NCI-H146 (cell line): ENCODE measurements at places on chromosomes 7 and 10.

GRCh38 chr7:1105189-1105588, 17.3 kb downstream of the GPER1 start:
- no peak for DNase-seq

DNA sequence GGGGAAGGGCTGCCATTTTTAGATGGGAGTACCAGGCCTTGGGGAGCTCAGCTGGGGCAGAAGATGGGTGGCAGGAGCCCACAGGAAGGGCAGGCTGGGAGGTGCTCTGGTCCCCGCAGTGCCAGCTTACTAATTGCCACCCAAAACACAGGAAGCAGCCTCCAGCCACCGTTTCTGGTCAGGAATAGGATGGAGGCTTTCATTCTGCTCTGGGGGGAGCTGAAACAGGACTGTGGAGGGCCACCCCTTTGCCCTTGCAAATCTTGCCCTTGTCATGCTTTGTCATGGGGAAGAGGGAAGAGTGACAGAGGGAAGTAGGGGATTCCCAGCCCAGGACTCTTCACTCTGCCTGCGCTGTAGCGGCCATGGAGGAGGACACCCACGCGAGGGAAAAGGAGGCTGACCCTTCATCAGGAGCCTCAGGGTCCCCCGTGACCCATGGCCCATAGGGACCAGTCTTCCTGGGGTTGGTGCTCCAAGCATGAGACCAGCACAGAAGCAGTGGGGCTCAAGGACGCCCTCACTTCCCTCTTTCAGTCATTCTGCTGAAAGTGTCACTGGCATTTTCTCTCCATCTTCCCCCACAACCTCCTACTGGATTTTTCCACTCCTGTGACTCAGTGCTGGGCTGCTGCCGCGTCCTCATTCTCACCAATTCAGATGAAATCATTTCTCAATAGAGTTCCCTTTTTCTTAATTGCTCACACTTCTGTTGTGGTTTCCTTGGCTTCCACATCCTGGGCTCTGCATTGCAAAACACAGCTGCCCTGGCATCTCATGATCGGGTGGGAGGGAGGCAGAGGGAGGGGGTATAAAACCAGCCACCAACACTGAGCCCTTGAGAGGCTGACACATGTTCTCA, 61.9 kb downstream of the MKI67 start:
- no peak for DNase-seq

DNA sequence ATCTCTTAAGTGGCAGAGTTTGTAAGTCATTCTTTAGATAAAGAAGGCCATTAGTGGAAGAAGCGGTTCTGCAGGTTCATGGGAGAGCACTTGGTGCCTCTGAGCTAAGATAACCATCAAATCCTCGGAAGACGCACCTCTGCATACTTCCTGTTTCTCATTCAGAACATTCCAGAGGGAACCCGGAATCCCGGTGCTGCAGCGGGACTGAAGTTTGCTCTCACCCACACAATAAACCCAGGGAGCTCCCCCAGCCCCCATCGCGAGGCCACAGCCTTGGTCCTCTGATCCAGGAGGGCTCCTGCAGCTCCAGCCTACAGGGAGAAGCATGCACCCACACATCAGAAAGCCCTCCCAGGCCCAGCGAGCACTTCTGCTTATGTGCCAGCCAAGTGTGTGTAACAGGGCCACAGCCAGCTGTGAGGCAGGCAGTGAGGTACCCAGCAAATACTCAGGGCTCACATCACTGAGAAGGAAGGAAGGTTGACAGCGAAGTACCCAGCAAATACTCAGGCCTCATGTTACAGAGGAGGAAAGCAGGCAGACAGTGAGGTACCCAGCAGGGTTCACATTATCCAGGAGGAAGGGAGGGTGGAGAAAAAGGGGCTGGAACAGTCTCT, 142.4 kb downstream of the DIP2C start:
- DNase-seq = no peak

GRCh38 chr7:46256870-46257661, 336.0 kb upstream of the IGFBP3 start:
- no peak for DNase-seq

DNA sequence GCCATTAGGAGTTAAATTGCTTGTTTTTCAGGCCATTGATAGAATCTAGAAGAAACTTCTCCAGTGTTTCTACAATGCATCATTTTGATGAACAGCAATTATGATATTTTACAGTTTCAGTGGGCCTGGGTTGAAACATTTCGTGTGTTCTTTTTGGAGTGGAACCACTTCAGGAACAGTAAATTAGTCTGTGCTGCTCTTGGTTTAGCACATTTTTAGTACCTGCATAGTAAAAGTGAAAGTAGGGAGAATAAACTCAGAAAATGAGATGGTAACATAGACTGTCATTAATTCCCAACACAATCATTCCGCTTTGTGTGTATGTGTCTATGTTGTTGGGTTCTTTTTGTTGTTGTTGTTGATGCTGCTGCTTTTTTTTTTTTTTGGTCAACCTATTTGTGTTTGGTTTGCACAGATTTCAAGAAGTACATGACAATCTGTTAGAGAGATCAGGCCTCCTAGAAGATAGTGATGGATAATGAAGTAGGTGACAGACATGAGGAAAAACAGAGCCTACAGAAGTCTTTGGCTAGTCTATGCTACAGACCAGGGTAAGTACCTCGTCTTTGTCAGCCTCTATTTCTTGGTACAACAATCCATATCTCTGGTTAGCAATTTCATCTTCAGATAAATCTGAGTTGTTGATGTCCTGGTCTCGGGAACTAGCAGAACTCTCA, 154.0 kb upstream of the TARP start:
- DNase-seq = no peak

GRCh38 chr7:49398236-49398635, 375.2 kb upstream of the VWC2 start:
- no peak for DNase-seq

DNA sequence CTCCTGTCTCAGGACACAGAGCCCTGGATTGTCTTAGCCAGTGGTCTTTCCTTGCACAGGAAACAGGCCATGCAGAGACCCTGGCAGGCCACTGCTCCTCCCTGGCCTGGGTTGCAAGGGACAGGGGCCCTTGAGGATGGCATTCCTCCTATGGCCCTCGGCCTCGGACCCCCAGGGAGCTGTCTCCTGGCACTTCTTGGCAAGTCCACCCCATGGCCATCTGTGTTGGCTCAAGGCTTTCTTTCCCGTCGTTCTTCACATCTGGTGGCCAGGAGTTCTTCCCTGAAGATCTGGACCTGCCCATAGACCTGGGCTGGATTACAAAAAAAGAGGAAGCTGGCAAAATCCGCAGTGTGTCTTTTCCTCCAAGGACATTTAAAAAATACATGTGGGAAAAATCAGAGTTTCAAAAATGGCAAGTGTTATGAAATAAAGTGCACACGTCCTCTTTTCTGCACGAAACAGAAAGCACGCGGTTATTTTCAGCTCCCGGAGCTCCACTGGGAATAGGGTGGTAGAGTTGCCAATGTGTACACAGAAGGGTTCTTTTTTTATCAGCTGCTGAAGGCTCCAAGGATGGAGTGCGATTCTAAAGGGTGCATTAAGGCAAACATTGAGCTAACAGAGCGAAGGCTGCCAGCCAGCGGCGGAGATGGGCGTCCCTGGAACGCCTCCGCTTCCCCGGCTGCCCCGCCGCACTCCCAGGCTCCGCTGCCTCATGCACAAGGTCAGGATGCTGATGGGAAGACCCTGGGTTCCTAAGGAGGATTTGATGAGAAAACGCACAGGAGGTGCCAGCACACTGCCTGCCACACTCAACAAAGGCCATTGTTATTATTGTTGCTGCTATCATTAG, 62.8 kb upstream of the FAM20C start:
- no peak for DNase-seq

GRCh38 chr7:33562996-33563395, 342.3 kb upstream of the BMPER start:
- no peak for DNase-seq

- peak; percentile 5 for DNase-seq
Measured at GRCh38 chr10:23525406-23525805, 86.5 kb downstream of the OTUD1 start.

GRCh38 chr7:44455155-44455554, 35.3 kb downstream of the NUDCD3 start:
- DNase-seq = no peak

GRCh38 chr7:51430480-51431086, 114.0 kb upstream of the COBL start:
- peak; percentile 40 for DNase-seq

- no peak for DNase-seq
Measured at GRCh38 chr10:132357286-132358058, 25.5 kb downstream of the LRRC27 start.

DNA sequence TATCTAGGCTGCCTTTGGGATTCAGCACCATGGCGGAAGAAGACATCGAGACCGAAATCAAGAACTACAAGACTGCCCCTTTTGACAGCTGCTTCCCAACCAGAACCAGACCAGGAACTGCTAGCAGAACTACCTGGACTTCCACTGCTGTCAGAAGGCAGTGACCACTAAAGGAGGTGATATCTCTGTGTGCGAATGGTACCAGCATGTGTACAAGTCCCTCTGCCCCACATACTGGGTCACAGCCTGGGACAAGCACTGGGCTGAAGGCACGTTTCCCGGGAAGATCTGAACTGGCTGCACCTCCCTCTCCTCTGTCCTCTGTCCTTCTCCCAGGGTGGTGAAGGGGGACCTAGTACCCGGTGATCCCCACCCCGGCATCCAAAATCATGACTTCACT, 25.6 kb upstream of the PDIA4 start:
- no peak for DNase-seq

DNA sequence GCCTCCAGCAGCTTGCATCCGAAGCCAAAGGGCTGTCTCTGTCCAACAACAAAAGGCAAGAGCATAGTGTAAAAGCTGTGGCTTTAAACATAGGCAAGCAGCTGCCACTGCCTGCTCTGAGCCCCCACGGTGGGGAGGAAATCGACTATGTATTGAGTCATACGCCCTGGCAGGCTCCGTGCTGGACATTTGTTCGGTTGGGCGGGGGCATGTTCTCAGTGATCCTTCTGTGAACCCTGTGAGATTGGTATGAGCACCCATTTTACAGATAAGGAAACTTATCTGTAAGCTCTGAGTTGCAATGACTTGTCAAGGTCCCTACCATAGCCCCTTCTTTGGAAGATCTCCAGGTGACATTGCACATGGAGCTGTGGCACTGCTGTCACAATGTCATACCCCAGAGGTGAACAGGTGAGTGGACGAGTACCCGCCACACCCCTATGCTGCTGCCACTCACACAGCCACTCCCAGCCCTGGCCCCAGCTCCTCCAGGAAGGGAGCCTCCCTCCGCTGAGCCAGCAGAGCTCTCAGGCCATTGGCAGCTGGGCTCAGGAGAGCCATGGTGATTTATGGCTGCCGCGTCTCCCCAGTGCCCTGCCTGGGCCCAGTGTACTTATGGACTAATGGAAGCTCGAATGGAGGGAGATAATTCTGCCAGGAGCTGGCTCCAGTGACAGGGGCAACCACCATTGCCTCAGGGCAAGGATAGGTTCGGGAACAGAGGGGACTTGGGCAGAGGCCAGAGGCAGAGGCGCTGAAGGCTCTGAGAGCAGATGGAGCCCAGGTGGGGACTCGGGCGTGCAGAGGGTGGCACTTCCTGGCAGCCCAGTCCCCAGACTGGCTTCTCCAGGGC, 43.7 kb downstream of the UNC5B start:
- DNase-seq = peak; percentile 35

GRCh38 chr10:117005026-117005526, at the start of gene SHTN1:
SHTN1 (minus strand) TSS chr10:117005187; CDS start chr10:117005079, 108 bp downstream.
- DNase-seq = peak; percentile 93

GRCh38 chr10:59907918-59908807, 1.8 kb upstream of the CCDC6 start:
- DNase-seq = peak; percentile 52

DNA sequence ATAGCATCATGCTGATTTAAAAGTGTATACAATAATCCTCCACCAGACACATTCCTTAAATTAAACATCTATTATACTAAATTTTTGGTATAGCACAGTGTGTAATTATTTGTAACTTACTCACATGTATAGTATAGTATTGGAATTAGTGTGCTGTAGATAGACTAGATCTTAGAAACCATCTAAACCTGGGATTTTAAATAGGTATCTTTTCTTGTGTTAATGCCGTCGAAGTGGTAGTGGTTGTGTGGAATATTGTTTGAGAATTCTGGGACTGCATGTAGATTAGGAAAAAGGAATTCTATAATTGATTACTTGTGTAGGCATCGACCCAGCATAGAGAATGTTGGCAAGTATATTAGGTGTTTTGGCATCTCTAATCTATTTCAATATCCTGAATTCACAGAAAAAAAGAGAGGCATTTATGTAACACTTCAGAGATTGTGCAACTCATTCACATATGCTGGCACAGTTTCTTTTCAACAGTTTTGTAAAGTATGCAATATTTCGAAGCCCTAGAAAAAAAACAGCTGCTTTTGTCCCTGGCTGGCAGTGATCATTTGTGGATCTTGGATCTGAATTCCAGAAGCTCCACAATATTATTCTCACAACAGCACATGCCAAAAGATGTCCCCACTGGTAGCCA, 145.5 kb upstream of the AGR3 start:
- no peak for DNase-seq

DNA sequence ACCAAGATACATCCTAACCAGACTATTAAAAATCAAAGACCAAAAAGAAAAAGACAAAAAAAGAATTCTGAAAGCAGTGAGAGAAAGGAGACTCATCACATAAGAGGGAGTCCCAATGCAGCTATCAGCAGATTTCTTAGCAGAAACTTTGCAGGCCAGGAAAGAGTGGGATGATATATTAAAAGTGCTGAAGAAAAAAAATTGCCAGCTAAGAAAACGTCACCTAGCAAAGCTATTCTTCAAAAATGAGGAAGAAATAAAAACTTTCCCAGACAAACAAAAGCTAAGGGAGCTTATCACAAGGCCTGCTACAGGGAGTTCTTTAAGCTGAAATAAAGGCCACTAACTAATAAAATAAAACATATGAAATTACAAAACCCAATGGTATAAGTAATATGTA, 40.5 kb upstream of the CDK6 start:
- DNase-seq = no peak

DNA sequence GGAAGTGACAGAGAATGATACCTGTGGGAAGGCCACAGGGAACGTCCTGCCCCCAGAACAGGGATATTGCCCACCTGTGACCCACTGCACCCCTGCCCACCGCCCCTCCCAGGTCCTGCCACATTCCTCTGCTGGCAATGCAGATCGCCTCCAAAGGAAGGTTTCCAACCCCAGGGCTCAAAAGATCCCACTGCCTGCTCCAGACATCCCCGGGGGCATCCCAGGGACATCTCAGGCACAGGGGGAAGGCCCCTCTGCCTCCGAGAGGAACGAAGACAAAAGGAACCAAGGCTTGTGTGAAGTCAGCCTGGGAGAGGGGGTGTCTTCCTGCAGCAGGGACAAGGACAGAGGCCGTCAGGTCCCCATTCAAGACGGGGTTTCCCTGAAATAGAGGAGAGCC, 28.5 kb downstream of the NUDT1 start:
- DNase-seq = no peak

- DNase-seq = peak; percentile 90
Measured at GRCh38 chr10:12597788-12598765, 248.7 kb downstream of the CAMK1D start.

GRCh38 chr10:71525721-71526120, 129.0 kb downstream of the CDH23 start:
- no peak for DNase-seq
